ENCODE measurements at places on chromosomes 16 and 17.

GRCh38 chr17:80992077-80992947 is 671 bp downstream of the CHMP6 start:
- DNase-seq = no peak

- DNase-seq = no peak
Measured at GRCh38 chr16:87053016-87053982, 263.9 kb downstream of the C16orf95 start.

DNA sequence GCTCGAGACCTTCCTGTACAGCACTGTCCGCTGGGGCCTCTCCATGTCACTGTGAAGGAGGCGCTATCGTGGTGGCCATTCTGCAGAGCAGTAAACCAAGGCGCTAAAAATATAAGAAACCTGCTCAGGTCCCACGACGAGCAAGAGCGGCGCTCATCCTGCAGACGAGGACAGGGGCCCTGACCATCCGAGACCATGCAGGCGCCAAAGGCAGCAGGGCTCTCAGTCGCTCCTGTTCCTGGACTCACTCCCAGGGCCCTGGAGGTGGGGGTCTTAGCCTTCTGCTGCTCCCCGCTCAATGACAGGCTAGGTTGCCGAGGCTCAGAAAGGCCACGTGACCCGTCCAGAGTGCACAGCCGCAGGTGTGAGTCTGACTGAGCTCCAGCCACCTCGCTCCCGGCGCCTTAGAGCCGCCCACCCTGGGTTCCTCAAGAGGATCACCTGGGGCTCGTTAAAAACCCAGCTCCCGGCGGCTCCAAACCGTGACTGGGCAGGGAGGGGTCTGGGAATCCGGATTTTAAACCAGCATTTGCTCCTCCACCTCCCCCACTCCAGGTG is 509 bp upstream of the ATP2C2 start:
- DNase-seq = no peak

GRCh38 chr17:4980644-4981216 is 6.7 kb downstream of the CAMTA2 start:
- DNase-seq = no peak

DNA sequence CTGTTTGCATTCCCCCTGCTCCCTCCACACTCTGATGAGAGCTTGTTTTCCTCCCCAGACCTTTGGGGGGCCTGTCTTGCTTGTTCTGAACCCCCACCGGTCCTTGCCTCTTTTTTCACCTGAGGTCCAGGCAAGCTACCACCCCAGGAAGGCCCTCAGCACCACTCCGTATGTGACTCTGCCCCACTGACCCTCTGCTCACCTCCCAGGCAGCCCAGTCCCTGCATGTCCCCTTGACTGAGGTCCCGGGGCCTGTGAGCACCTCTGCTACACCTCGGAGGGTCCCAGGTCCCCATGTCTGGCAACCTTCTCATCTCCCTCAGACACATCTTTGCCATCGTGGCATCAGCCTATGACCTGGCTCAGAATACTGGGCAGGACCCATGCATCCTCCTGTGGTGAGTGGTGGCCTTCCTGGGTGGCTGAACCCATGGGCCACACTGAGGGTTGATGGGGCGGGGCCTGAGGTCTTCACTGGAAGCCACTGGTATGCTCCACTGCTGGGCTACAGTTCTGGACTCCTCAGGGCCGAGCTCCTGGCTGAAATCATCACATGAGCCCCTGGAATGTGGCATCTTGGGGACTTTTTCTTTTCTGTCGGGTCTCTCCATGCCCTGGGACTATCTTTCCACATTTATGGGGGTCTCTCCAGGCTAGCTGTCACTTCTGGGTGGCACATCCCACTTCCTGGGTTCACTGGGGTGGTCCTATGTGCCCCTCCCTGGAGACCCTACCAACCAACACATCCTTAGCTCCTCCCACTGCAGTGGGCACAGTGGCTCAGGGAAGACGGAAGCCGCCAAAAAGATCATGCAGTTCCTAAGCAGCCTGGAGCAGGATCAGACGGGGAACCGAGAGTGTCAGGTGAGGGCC is 3.5 kb downstream of the MYO15B start:
- no peak for DNase-seq

DNA sequence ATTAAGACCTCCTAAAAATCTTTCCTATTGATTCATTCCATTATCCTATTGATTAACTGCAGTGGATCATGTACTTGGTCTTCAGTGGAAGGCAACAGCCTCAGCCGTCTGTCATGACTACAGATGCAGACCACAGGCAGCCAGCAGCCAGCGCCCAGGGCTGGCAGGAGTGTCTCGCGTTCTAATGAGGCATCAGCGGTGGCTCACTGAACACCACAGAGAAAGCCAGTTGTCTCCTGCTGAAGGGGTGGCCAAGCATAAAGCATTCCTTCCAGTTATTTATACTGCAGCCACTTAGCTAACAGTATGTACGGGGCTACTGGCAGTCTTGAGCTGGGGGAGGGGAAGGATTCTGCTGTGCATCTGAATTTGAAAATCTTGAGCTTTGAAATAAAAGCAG is 214.3 kb downstream of the IRX3 start:
- no peak for DNase-seq

DNA sequence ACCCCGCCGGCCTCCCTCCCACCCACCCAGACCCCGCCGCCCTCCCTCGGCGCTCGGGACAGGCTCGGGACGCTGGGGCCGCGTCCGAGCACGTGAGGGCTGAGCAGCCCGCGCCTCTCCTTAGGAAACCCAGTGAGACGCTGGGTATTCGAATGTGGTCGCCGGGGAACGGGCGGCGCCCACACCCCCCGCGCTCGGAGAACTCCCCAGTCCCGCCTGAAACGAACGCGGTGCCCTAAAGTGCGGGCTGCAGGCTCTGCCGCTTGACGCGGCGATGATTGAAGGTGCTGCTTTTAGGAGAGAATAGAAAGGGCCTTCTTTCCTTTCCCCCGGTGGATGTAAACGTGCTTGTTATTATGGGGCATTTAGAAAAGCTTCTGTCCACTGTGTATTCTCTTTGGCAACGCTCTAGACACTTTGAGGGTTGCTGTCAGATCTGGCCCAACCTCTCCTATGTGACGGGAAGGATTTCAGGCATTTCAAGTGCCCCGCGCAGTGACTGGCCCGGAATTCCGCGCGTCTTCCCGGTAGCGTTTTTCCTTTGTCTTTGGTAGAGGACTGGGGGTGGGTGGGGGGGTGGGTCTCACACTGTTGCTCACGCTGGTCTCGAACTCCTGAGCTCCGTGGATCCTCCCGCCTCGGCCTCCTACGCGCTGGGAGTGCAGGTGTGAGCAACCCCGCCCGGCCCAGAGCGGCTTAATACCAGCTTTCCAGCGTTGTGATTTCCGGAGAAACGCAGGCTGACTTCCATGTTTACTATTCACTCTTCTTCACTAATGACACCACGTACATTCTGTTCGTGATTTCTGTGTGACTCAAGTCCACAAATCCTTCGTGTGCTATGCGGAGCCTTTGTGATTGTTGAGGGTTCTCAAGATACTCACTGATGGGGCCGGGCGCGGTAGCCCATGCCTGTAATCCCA is 21.8 kb upstream of the FOXK2 start:
- DNase-seq = no peak

DNA sequence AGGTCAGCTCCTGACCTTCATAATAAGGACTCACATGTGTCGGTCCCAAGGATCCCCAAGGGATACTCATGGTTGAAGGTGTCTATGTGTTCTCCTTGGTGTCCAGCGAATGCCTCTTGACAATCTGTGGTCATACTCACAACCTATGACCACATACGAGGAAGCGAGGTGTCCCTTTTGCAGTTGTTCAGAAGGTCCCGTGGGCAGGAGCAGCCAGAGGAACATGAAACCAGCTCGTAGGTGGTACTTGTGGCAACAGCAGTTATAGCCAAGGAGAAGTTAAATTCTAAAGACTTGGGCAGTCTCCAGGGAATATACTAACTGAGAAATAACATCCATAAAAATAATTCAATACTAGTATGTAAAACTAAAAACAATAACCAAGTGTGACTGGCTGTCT is 685.3 kb downstream of the WWOX start:
- DNase-seq = no peak

DNA sequence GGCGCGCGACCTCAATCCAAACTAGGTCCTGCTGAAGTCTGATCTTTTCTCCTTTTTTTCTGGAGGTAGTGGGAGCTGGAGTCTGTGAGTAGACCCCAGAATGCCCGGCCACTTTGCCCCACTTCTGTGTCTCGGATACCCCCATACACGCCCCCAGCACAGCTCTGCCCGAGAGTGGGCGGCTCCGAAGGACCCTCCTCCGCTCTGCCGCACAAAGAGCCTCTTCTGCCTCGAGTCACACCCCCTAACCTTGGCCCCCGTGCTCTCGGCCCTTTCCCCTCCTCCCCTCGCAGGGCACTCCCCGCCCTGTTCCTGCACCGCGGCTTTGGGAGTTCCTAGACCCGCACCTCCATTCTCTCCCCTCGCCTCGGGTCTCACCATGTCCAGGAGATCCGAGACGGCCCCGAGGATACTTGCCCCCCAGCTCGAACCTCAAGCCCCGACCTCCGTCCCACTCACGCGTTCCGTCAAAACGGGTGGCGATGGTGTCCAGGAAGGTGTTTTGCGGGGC is 476 bp downstream of the KCNH4 start:
- no peak for DNase-seq

All from SIG-M5 (cell line).